Activated T-cell treated with anti-CD3 and anti-CD28 coated beads, Interleukin-2, amount 50 U/mL, for 1 hour (primary cell): ENCODE measurements at places on chromosomes 16 and 17.

DNA sequence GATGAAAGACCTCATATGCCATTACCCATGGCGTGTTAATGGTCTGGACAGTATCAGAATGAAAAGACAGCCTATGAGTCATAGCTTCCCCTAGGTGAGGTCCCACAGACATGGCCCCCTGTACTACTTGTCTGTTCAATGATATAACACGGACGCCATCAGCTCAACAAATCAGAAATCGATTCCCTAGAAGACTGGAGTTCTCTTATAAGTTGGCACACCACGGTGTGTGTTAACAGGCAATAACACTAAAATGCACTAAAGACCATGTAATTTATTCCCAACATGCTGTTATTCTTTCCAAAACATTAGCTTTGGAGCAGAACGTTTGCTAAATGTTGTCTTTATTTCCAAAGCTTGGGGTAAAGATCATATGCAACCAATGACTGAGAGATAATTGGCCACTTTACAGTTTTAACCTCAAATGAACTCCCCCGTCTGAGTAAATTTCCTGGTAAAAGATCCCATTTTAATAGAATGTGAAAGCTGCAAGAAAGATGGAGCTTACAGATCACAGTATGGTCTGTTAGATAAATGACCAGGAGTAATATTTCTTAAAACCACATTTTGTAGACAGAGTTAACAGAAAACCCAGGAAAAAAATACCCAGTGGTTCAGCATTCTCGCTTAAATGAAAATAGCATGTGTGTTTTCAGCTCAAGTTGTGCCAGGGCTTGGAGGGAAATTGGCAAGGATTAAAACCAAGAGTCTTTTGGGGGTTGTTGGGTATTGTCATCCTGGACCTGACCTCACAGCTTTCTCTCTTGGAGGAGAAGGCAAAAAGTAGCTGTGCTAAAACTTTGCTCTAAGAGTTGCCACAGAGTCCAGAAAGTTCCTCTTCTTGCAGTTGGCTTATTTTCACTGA lies 65.9 kb downstream of the PCTP start:
- DNase-seq, result no peak

DNA sequence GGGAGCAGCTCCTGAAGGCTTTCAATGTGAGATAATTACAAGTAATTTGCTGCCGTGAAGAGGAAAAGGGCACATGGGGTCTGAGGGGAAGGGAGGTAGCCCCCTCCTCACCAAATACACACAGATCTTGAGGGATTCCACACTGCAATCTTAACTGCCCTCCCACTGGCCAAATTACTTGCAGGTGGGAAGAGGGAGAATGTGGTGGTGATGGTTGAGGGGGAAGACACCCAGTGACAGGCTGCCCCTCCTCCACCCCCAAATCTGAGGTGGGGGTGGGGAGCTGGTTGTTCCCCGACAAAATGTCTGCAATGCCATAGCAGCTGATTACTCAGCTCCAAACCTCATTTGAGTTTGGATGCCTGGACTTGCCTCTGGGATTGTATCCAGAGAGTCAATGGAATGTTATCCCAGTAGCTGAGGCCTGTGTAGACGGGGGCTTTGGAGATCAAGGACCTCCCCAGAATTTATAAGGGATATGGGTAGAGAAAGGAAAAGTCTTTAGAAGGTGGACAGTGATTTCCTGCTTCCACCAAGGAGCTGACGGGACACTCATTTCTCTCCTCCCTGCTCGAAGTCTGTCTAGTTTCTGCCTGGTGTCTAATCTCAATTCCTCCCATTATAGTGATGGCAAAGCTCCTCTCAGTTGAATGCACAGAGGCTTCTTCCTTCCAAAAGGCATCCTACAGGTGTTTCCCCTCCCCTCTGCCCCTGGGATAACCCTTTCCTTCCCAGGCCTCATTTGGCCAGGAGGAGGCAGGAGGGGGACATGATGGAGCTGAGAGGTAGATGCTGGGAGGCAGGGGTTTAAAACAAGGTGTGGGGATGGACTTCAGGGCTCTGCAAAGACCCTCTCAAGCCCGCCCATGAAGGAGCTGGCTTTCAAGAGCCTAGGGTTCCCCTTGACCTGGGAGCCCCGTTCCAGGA lies 8.7 kb downstream of the DLX4 start:
- no peak for DNase-seq

GRCh38 chr17:5786510-5786875 lies 202.2 kb upstream of the NLRP1 start:
- DNase-seq, result no peak

GRCh38 chr17:80709090-80709695 lies 164.6 kb downstream of the RPTOR start:
- no peak for DNase-seq

GRCh38 chr16:78306361-78306760 lies 206.9 kb downstream of the WWOX start:
- no peak for DNase-seq

DNA sequence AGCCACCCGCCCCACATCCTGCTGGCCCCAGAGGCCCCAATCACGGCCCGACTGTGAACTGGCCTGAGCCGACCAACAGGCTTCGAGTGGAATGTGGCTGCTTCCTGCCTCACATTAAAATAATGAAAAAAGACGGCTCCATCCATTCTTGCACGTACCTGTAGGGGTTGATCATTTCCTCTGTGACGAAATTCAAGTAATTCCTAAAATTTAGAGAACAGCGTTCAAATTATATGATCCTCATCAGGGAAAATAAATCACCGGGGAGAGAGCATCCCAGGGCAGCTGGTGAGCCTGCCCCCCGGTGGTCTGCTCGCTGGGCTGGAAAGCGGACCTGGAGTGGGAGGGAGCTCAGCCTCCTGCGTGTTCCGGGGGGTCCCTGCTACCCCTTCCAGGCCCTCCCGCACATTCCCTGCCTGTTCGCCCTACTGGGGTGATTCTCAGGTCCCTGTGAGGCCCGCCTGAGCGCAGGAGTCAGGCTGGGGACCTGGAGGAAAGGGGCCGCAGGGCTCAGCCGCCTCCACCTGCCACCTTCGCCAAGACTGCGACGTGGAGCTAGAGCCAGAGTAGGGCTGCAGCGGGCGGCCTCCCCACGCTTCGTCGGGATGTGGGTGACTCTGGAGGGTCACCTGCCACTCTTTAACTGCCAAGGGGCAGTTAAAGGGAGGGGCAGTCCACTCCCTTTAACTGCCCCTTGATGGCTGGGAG lies 28.9 kb downstream of the SLC7A5 start:
- no peak for DNase-seq

GRCh38 chr17:60743799-60744198 lies 66.1 kb downstream of the BCAS3 start:
- DNase-seq, result no peak

DNA sequence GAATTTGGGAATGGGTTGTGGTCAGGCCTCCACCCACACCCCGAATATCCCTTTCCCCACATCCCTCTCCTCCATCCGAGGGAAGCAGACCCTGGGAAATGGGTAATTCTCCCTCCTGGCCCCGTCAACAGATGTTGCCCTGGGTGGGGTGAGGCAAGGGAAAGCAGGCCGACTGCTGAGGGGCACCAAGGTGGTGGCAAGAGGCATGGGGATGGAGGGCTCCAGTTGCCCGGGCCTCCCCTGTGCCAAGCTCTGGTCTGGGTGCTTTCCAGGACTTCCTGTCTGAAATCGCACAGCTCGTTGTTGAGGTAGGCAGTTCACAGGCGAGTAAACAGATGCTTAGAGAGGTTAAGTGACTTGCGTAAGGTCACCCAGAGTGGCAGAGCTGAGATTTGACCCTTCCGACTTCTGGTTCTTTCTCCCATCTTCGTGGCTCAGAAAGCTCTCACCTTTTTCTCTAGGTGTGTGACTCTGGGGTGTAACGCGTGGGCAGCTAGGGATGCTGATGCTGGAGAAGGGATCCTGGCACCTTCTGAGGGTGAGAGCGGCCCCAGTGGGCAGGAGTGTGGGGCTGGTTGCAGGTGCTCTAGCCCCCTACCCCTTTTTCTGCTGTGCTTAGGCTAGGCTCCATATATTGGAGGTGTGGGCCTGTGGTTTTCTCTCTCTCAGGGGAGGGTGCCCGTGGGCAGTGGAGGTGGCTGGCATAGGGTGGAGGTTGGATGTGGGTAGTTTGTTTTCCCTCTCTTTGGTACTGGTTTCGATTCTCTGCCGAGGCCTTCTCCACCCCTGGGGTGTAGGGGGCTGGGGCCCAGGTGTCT lies 17.2 kb downstream of the RARA start:
- no peak for DNase-seq
